ENCODE measurements at places on chromosomes 12 and 14.
A peak's percentile ranks its signal among the peaks of the same experiment; 100 is the strongest.

DNA sequence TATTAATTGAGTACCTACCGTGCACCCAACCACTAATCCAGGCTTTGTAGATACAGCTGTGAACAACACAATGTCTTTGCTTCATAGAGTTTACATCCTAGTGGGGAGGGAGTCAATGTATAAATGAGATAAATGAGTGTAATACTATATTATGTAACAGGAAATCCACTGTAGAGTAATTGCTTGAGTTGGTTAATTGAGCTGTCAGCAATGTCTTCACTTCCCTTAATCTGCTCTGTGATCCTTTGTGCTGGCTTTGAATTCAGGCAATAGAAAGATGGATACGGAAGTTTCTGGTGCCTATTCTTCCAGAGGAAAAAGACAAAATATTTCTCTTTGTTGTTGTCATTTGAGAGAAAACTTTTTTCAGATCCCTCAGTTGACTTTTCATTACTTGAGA is 104.0 kb upstream of the SLC16A7 start:
- DNase-seq = no peak

GRCh38 chr14:63006531-63006930 is 38.7 kb downstream of the KCNH5 start:
- no peak for DNase-seq

DNA sequence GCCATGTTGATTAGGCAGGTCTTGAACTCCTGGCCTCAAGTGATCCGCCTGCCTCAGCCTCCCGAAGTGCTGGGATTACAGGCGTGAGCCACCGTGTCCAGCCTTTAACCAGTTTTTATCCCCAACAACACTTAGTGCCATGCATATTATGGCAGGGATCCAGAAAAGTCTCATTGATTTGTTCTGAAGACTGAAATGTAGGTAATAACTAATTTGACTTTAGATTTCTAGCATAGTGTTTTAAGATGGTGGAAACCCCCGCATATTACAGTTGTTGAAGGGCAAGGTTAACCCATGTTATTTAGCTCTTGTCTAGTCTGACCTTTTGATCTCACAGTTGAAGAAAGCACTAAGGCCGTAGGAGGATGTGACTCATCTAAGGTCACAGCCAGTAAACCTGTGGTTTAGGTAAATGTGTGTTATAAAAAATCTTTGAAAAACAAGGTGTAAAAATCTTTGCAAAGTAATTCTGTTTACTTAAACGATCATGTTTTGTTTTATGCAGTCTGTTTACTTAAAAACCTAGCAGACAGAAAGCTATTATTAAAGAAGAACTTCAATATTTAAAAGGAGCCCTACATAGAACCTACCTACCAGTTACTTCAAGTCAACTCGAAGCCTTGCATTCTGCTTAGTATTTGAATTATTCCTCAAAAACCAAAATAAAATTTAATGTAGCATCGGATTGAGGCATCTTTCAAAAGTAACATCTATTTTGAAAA is 24.8 kb downstream of the BICDL1 start:
- DNase-seq = peak; percentile 63

GRCh38 chr14:73784181-73784987 is 67.2 kb upstream of the PTGR2 start:
- DNase-seq = no peak

DNA sequence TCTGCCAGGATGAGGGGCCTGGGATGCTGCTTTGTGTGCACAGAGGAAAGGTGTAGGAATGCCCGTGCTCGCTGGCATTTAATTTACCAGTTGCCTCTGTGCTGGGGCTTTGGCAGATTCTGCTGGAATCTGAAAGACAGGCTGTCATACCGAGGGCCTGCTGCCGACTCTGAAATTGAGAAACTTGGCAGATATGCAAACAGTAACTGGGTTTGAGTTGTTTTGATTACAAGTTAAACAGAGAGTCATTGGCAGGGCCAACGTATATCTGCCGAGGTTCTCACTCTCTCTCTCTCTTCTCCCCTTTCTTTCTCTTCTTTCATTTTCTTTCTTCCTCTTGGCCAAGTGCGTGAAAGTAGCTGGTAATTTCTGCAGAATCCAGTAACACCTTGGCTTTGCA is 618.7 kb downstream of the VRK1 start:
- no peak for DNase-seq

DNA sequence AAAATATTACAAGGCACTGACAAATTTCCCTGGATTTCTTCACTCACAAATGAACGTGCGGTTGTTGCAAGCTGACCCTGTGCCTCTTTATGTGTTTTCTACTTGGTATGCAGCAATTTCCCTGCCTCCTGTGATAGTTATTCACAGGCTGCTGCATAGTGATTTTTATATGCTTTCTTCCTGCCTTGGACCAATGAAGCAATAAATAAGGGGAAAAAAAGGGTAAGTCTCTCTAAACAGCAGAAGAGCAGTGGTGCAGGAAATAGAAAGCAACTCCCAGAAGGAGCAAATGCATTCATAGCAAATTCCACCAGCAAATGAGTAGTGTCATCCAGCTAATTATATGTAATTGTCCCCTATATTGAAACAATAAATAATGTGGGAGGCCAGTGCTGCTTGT is 737.9 kb downstream of the GALC start:
- DNase-seq = no peak

DNA sequence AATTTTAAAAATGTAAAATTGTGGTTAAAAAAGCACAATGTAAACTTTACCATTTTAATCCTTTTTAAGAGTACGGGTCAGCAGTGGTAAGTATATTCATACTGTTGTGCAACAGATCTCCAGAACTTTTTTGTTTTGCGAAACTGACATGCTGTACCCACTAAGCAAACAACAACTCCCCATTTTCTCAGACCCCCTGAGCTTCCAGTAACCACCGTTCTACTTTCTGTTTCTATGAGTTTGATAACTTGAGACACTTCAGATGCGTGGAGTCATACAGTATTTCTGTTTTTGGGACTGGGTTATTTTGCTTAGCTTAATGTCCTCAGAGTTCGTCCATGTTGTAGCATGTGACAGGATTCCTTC is 38.0 kb downstream of the CHST11 start:
- no peak for DNase-seq

GRCh38 chr12:78951803-78952551 is 87.4 kb downstream of the SYT1 start:
- DNase-seq = no peak

GRCh38 chr14:81931828-81932227 is 398.2 kb upstream of the SEL1L start:
- no peak for DNase-seq

- no peak for DNase-seq
Observed at GRCh38 chr14:24875991-24876878, 173.7 kb downstream of the STXBP6 start.

GRCh38 chr12:100437038-100437841 is 36.4 kb upstream of the NR1H4 start:
- DNase-seq = no peak

DNA sequence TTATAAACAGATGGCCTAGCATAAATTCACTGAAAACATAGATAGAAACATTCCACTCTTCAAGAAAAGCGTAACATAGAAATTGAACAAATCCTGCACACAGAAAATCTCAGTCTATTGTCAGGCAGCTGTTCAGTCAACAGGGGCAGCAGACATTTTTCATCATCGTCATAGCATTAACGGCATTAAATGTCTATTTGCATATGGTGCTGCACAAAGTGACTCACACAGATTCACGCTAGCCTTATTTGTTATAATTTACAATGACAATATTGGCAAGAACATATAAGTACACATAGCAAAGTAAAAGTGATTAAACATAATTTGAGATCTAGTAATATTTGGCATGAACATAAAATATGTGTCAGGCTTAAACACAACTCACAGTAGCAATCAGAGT is 95.7 kb downstream of the CEP128 start:
- no peak for DNase-seq

DNA sequence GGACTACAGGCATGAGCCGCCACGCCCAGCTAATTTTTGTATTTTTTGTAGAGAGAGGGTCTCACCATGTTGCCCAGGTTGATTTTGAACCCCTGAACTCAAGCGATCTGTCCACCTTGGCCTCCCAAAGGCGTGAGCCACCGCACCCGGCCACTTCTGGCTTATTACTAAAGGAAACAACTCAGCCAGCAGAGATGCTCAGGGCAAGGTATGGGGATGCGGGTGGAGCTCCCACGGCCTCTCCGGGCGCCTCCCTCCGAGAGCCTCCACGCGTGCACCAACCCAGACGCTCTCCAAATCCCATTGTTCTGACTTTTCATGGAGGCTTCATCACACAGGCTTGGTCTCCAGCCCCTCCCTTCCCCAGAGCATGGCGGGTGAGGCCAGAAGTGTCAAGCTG is 6.1 kb upstream of the GPR132 start:
- DNase-seq = no peak

DNA sequence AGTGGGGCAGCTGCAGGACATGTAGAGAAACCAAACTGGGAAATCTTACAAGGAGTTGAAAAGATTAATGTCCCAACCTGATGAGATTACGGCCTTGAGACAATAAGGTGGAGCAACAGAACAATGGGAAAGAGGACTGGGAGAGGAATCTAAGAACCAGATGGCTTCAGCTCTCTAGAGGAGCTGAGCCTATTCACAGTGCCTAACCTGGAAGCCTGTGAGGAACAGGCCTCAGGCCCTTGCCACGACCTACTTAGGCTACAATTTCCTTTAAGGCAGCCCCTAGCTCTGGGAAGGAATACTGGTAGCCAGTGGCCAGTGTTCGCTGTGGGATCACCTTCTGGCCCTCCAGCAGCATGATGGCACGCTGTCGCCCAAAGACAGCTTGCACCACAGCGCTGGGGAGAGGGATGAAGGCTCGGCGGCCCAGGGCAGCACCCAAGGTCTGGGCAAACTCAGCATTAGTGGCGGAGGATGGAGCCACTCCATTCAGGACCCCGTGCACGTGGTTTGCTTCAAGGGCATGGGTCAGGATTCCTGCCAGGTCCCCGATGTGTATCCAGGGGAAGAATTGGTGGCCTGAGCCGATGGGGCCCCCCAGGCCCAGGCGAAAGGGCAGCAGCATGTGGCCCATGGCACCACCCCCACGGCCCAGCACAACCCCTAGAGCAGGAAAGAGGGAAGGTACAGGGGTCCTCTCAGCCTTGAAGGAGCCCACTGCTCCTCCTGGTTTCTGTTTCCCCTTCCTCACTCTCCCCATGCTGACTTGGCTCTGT is 2.6 kb downstream of the SDR39U1 start:
- no peak for DNase-seq

DNA sequence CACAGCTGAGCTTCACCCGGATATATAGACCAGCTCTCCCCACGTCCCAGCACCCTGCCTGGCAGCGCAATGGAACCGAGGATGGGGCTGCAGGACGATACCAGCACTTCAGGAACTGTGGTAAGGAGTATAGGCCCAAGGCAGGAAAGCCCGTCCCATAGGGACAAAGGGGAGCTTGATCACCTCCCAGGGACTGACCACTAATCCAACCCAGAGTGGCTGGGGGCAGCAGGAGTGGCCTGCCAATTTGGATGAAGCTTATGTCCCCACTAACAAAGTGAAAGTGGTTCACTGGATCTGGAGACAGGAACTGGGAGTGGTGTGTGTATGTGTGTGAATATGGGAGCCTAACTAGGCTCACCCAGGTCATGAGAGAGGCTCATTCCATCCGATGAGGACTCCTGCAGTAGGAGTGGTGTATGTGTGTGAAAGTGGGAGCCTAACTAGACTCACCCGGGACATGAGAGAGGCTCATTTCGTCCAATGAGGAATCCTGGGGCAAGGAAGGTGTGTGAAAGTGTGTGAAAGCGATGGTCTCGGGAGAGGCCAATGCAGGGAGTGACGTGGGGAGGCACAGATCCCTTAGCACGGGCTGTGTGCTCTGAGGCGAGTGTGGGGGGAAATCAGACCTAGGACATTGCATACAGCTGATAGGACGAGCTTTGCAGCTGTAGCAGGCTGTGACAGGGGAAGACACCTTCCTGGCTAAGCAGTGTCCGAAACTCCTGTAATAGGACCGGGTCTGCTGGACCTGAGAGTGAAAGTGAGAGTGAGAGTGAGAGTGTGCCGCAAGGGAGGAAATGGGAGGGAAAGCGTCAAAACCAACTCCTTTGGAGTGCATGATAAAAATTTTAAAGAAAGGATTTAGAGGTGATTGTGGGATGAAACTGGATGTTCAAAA is 25.7 kb downstream of the KLRK1 start:
- no peak for DNase-seq

- no peak for DNase-seq
Observed at GRCh38 chr14:85334316-85334715, 195.6 kb upstream of the FLRT2 start.

DNA sequence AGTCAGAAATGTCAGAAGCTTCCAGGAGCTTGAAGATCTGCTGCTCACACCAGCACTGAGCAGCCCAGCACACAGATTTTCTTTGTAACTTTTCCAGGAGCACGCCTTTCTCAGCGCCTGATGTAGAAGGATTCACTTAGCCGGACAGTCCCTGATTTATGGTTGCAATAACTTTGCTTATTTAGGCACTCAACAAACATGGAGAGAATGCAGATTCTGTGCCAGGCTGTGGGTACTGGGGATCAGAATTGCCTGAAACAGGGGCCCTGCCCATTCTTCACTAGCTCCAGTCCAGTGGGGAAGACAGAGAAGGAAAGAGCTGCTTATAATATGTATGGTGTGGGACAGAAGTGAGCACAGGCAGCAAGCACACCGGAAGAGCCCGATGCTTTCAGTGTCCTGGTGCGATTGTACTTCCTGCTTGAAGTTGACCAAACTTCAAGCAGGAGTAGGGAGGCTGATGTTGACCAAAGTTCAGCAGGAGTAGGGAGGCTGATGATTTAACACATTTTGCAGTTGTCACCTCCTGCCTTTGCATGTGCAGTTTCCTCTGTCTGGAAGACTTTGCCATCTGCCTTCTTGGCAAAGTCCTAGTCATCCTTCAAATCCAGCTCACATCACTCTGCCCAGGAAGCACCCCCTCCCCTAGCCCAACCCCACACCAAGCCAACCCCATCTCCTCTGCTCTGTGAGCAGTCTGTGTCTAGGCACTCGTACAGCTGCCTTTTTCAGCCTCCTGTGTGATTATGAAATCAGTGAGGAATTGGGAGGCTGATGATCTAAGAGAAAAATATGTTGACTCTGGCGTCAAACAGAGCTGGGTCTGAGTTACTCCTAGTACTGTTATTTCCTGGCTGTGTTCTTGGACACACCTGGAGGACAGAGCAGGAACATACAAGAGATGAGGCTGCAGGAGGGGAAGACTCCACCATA is 12.0 kb upstream of the PRIMA1 start:
- DNase-seq = no peak

- DNase-seq = no peak
Observed at GRCh38 chr14:96445844-96446710, 54.1 kb downstream of the AK7 start.

DNA sequence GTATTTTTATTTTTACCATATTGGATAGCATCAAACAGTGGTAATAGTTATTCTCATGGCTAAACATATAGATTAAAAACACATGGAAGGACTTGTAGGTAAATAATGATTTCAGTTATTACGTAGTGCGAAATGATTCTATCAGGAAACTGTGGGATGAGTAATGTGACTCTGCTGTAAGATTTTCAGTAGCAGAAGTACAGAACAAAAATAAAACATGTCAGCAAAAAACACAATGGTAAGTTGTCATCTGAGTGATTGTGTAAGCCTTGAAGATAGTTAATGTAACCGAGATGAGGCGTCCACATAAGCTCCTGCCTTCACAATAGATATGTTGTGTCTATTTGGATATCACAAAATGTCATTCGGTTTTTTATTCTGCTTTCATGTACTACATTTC is 99.8 kb downstream of the BORCS5 start:
- no peak for DNase-seq

- no peak for DNase-seq
Observed at GRCh38 chr14:103418481-103418818, 33.2 kb downstream of the MARK3 start.

GRCh38 chr12:8527250-8528130 is 13.2 kb downstream of the CLEC4E start:
- no peak for DNase-seq

GRCh38 chr12:115451780-115452736 is 768.1 kb upstream of the TBX3 start:
- DNase-seq = no peak
